ENCODE measurements at places on chromosomes 6 and 20. TPM values are rescaled to one million over a fixed set of nuclear protein-coding genes. Genes with fewer than 3 reads are reported as not detected.

DNA sequence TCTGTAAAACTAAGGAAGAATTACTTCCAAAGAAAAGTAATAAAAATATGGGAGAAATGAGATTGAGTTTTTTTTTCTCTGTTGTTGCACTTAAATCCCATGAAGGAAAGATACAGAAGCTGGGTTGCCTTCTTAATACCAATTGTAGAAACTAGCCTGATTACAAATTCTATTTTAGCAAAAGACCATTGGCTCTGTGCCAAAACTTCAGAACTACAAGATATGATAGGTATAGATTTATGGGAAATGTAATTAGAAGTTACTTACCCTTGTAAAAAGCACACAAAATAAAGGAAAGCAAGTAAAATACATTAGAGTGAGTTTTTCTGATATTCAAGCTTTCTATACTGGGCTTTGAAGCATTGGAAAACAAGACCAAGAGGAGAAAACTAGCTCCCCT is 73.5 kb upstream of the SCGN start:
- H3K36me3 ChIP-seq = no peaks in the 10 kb centered on the region
- H3K27ac ChIP-seq = no peak overlapping the region
- no peak for DNase-seq
- peaks cover 4% of the 10 kb centered on the region for H3K4me1 ChIP-seq

DNA sequence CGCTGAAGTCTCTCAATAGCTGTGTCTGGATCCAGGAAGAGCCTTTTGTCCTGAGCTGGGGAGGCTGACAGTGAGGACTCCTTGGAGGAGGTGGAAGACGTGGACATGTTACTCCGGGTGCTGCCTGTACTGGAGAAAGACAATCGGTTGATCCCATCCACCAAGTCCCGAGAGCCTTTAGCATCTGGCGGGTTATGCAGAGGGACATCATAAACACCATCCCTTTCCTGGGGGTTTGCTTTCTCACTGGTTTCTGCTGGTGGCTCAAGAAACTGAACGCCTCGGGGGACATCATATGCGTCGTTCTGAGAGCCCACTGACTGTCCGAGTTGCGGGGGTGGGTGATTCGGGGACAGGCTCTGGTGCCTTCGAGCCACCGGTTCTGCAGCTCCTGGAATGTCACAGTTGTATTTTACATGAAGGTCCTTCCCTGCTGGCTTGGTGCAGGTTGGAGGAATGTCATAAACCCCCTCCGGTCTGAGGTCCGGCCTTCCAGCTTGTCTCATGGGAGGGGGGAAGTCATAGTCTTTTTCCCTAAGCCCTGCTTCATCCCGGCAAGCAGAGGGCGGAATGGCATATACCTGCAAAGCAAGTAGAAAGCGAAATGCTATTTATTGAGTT is 41.7 kb downstream of the NEDD9 start:
- H3K36me3 ChIP-seq = peaks cover 78% of the 10 kb centered on the region
- no peak for DNase-seq
- no peak overlapping the region for H3K27ac ChIP-seq
- no peak overlapping the region for H3K4me3 ChIP-seq

- H3K4me3 ChIP-seq = no peak overlapping the region
- no peaks in the 10 kb centered on the region for H3K27me3 ChIP-seq
- H3K27ac ChIP-seq = no peak overlapping the region
- DNase-seq = no peak
These were observed 390.6 kb upstream of the MARCKS start for GRCh38 chr6:113466526-113466925.

DNA sequence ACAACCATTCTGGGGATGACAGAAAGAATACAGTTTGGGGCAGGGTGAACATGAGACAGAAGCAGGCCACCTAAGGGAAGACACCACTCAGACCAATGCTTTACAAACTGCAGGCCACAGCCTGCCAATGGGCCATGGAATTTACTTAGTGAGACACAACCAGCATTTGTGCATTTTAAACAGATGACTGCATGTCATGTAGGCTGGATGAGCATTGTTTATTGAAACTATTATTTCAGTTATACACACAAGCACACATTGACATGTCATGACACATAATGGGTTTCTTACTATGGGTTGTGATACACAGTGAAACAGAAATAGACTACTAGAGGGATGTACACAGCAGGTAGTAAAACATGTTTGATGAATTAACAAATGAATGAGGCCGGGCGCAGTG is 8.0 kb downstream of the PGM3 start:
- H3K4me1 ChIP-seq = no peaks in the 10 kb centered on the region
- H3K27me3 ChIP-seq = no peaks in the 10 kb centered on the region
- no peak overlapping the region for H3K27ac ChIP-seq

Gene TINAG
- total RNA-seq = not detected

Gene PRICKLE4
- 20.8 TPM for total RNA-seq

Gene GSTA2
- not detected for total RNA-seq

Gene VSX1
- not detected for total RNA-seq

Gene LTA
- 5.1 TPM for total RNA-seq

Gene SIRPB1
- total RNA-seq = 49.7 TPM

- H3K4me1 ChIP-seq = no peaks in the 10 kb centered on the region
- H3K36me3 ChIP-seq = no peaks in the 10 kb centered on the region
- no peaks in the 10 kb centered on the region for H3K27me3 ChIP-seq
- DNase-seq = no peak
These were observed 1123.5 kb upstream of the MAP3K7 start for GRCh38 chr6:91710342-91710741.

DNA sequence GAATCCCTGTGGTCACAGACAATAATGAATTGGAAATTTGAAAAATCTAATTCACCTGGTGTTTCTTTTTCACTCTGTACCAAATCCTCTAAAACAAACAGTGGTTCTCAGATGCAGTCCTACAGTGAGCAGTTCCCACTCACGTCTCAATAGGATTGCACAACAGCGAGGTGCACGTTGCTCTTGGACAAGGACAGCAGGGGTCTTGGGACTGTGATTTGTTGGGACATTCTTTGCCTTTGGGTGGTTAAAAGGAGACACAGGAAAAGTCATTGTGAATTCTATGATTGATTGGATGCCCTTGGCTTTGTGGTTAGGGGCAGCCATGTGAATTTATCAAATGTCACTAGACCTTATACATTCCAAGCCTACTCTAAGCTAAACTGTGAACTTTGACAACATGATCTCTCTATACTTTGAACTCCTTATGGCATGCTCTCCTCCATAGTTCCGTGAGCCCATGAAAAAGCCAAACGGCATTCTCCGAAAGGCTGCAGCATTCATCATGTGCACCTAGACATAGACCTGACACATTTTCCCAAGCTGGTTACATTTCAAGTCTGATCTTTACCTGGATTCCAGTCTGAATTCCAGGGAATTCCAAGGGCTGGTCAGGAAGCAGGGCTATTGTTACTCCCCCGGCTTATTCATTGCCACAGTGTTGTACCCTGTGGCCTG is 647 bp downstream of the UNC93A start:
- H3K4me3 ChIP-seq = no peak overlapping the region
- DNase-seq = peak; percentile 6
- H3K4me1 ChIP-seq = peaks cover 4% of the 10 kb centered on the region
- no peaks in the 10 kb centered on the region for H3K36me3 ChIP-seq

GRCh38 chr6:163122365-163122764 is 292.2 kb upstream of the QKI start:
- H3K4me1 ChIP-seq = no peaks in the 10 kb centered on the region
- no peaks in the 10 kb centered on the region for H3K27me3 ChIP-seq
- no peak overlapping the region for H3K4me3 ChIP-seq

Gene CUTA
- total RNA-seq = 149 TPM

- no peak overlapping the region for H3K27ac ChIP-seq
- no peak overlapping the region for H3K4me3 ChIP-seq
- H3K4me1 ChIP-seq = peaks cover 7% of the 10 kb centered on the region
- H3K36me3 ChIP-seq = no peaks in the 10 kb centered on the region
- peak; percentile 73 for DNase-seq
These were observed 158.3 kb downstream of the DLL1 start for GRCh38 chr6:170132561-170132991.

GRCh38 chr20:10077081-10077471 is 42.3 kb downstream of the ANKEF1 start:
- H3K4me1 ChIP-seq = no peaks in the 10 kb centered on the region
- H3K4me3 ChIP-seq = no peak overlapping the region
- H3K27me3 ChIP-seq = no peaks in the 10 kb centered on the region
- H3K36me3 ChIP-seq = no peaks in the 10 kb centered on the region
- DNase-seq = no peak
- no peak overlapping the region for H3K27ac ChIP-seq

Gene FOXS1
- total RNA-seq = 5.6 TPM

DNA sequence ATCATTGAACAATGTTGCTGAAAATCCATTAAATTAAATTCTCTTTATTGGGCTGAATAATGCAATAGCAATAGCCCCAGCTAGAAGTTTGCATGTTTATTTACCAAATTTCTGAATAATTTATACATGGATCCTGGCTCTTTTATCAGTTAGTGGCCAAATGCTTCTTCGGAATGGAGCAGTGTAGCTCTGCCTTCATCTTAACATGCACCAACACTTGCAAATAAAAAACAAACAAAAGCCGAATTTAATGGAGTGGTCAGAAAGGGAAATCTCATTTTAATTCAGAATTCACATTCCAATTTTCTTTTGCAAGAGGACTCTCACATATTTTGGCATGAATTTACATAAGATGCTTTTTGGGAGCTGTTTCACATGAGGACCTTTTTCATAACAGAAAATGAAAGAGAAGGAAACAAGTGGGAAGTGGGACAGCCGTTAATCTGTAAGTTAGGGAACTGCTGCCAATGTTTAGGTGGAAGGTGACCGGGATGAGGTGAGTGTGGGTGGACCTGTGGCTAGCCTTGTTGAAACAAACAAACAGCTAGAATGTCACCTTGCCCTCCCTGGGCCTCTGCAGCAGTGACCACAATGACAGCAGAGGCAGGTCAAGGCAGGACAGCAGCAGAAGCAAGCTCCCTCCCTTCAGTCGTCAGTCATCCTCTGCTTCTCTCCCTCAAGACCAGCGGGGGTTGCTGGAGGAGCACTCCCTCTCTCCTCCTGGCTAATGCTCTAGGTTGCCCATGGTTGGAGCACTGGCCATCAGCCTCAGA is 73.2 kb downstream of the INSM1 start:
- H3K27ac ChIP-seq = no peak overlapping the region
- H3K36me3 ChIP-seq = no peaks in the 10 kb centered on the region
- H3K4me1 ChIP-seq = no peaks in the 10 kb centered on the region
- no peak for DNase-seq
- H3K27me3 ChIP-seq = no peaks in the 10 kb centered on the region
- no peak overlapping the region for H3K4me3 ChIP-seq

DNA sequence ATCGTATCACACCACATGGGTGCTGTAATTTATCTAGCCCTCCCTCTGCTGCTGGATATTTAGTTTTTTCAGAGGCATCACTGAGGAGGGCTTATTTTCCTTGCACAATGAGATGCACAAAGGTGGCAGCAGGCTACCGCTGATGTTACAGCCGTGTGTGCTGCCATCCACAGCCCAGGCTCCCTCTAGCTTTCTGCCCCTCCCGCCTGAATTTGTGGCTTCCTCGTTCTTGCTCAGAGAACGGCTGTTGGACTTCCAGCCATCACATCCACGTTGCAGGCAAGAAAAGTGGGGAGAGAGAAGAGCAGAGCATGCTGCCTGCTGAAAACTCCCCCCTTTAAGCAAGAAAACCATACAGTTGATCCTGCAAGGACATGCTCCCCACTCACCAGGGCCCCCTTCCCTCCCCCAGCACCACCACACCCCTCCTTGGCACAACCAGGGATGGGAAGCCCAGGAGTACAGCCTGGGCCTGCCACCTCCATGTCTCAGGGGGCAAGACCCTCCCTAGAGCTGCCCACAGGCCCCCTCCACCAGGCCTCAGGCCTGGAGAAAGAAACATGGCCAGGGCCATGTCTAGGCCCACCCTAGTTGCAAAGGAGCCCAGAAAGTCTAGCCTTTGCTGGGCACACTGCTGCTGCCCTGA is 102.6 kb downstream of the MRPL14 start:
- no peak overlapping the region for H3K27ac ChIP-seq
- H3K4me3 ChIP-seq = no peak overlapping the region
- no peaks in the 10 kb centered on the region for H3K36me3 ChIP-seq
- H3K27me3 ChIP-seq = no peaks in the 10 kb centered on the region

Gene LAMA5
- total RNA-seq = 69.8 TPM

DNA sequence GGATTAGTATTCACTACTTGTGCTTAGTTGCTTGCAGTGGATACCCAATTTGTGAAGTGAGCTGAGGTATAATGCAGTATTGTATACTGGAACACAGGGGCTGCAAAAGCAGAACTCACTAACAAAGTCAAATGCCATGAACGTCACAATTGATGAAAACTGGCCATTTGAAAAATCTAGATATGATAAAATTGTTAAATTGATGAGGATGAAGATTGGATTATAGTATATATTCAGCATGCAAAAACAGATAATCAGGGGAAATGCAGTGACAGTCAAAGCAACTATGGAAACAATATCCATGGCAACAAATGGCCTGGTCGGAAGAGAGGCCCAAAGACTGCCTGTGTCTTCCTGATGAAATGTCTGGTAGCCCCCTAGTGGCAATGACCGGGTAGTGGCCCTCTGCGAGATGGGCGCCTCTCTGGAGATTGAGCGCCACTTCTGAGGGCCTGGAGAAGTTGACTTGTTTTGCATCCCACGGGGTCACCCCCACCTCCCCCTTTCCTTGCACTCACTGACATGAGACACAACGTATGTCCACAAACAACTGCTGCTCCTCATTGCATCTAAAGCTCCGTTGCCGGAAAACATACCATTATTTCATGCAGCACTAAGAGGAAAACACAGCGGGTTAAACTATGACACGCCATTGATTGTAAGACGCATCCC is 43.6 kb downstream of the C6orf15 start:
- no peak overlapping the region for H3K27ac ChIP-seq
- H3K4me3 ChIP-seq = no peak overlapping the region
- no peaks in the 10 kb centered on the region for H3K27me3 ChIP-seq
- no peaks in the 10 kb centered on the region for H3K36me3 ChIP-seq
- no peaks in the 10 kb centered on the region for H3K4me1 ChIP-seq

DNA sequence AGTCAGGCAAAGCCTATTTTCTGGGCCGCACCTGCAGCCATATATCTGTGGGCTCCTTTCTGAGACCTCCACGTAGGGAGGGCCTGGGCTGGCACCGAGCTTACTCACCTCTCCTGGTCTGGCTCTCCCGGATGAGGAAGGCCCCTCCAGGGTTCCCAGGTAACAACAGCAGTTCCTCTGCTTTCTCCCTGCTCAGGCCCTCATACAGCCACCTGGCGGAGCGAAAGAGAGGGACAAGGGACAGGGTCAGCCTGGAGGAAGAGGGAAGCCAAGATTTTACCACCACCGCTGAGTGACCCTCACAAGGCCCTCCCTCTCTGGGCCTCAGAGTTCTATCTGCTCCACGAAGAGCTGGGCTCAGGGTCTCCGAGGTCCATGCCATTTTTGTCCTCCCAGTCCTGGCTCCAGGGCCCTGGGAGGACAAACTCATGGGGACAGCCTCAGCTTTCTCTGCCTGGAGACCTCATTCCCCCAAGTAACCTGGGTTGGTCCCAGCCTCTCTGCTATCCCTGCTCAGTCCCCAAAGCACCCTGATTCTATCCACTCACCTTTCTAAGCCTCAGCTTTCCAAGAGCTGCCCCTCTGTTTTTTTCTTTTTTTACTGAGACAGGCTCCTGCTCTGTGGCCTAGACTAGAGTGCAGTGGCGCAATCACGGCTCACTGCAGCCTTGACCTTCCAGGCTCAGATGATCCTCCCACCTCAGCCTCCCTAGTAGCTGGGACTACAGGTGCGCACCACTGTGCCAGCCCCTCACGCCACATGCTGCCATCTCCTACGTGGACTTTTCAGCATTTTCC is 13.3 kb downstream of the SLA2 start:
- H3K27me3 ChIP-seq = no peaks in the 10 kb centered on the region
- H3K36me3 ChIP-seq = no peaks in the 10 kb centered on the region
- H3K4me3 ChIP-seq = no peak overlapping the region
- DNase-seq = no peak

Gene NKAIN2
- total RNA-seq = not detected

Measured in spleen (tissue), 13 donors.